ENCODE measurements at places on chromosomes 5 and 9. TPM values are rescaled to one million over a fixed set of nuclear protein-coding genes. Genes with fewer than 3 reads are reported as not detected.

The SMC5 gene
- polyA plus RNA-seq = 17.1 TPM

The S1PR3 gene
- polyA plus RNA-seq = 12.5 TPM

GRCh38 chr9:133664173-133665050 is 28.2 kb downstream of the DBH start:
- H3K27me3 ChIP-seq = peaks cover 2% of the 10 kb centered on the region
- H3K36me3 ChIP-seq = no peaks in the 10 kb centered on the region
- no peak for DNase-seq
- H3K4me3 ChIP-seq = no peak overlapping the region

The TNC gene
- polyA plus RNA-seq = not detected

- no peaks in the 10 kb centered on the region for H3K27me3 ChIP-seq
- no peak overlapping the region for H3K27ac ChIP-seq
- H3K4me1 ChIP-seq = no peaks in the 10 kb centered on the region
- no peaks in the 10 kb centered on the region for H3K36me3 ChIP-seq
Measured at GRCh38 chr5:116766470-116766947, 191.9 kb upstream of the SEMA6A start.

DNA sequence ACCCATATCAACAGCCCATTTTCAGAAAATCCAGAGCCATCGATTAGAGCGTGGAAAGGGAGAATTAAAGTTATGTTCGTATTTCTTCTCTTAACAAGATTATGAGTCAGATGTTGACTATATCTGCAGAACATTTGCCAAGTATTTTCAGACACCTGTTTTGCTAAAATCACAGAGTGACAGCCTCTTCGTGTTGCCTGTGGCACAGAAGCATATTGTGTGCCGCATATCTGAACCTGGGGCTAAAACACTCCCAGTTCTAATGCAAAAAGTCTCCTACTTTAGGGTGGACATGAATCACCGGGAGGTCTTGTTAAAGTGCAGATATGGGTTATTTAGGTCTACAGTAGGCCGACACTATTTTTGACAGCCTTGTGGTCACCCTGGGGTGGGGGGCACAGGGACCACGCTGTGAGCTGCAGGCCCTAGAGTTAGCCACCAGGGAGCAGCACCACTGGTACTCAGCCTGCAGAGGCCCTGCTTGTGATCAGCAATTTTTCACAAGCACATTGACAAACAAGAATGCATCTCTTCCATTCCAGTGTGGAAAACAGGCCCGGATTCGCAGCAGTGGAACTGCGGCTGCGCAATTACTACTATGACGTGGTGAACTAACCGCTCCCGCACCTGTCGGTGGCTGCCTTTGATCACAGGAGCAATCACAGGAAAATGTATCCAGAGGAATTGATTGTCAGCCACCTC is 93.5 kb downstream of the SYK start:
- no peaks in the 10 kb centered on the region for H3K36me3 ChIP-seq
- H3K4me3 ChIP-seq = no peak overlapping the region
- no peaks in the 10 kb centered on the region for H3K4me1 ChIP-seq
- no peak overlapping the region for H3K27ac ChIP-seq

The ADCY2 gene
- polyA plus RNA-seq = under 0.01 TPM

DNA sequence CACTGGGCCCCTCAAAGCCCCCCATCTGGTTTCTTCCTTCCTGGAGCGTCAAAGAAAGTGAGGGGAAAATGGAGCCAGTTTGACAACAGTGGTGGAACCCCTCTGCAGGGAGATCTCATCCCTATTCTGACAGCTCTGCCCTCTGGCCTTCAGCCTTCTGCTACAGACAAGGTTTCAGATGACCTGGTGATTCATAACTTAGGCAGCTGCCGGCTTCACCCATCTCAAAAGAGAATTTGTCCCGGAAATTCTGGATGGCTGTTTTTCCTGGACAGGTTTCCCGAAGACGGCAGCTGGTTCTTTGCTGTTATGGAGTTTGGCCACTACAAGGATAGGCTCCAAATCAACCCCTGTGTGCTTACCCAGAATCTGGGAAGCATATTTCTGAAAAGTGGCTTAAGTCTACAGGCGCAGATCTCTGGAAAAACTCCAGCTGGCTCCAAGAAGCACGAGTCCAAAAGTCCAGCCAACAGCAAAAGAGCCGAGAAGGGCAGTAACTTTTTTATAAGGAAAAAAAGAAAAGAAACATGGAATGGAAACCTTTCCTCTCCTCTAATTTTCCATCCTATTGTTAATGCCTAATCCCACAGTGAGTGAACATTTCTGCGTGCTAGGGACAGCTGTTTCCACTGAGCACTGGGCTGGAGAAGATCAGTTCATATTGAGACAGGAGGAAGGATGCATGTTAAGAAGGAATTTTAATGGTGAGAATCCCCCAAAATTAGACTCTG is 54.5 kb downstream of the ZNF366 start:
- DNase-seq = peak; percentile 97
- no peak overlapping the region for H3K4me3 ChIP-seq
- peaks cover 49% of the 10 kb centered on the region for H3K4me1 ChIP-seq
- no peaks in the 10 kb centered on the region for H3K36me3 ChIP-seq

DNA sequence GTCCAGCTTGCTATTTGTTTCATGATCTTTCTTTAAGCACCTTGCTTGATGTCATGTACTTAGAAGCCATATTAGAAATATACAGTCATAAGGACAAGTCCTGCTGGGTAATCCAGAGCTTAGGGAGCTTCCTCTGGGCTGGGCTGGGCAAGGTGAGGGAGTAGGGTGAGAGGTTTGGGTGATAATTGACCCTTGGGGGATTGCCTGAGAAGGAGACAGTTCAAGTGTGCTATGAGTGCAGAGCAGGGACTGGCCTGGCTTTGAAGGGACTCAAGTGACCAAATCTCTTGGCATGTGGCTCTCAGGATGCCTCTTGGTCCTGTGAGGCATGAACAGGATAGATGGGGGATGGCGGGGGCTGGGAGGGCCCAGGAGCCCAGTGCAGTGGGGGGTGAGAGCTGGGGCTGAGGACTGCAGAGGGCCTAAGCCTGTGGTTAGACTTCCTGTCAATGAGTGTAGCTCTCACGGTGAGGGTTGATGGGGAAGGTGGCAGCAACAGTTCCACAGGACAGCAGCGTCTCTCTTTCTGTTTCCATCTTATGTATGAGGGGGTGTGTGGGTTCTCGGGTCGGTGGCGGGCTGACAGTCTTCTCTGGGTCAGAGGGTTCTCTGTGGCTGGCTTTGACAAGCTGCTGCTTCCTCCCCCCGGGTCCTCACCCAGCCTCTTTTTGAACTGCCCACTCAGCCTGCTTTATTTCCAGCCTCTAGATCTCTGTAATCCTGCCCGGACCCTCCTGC is 53.5 kb downstream of the RGS3 start:
- no peak overlapping the region for H3K27ac ChIP-seq
- H3K4me1 ChIP-seq = peaks cover 57% of the 10 kb centered on the region
- peaks cover 50% of the 10 kb centered on the region for H3K36me3 ChIP-seq

DNA sequence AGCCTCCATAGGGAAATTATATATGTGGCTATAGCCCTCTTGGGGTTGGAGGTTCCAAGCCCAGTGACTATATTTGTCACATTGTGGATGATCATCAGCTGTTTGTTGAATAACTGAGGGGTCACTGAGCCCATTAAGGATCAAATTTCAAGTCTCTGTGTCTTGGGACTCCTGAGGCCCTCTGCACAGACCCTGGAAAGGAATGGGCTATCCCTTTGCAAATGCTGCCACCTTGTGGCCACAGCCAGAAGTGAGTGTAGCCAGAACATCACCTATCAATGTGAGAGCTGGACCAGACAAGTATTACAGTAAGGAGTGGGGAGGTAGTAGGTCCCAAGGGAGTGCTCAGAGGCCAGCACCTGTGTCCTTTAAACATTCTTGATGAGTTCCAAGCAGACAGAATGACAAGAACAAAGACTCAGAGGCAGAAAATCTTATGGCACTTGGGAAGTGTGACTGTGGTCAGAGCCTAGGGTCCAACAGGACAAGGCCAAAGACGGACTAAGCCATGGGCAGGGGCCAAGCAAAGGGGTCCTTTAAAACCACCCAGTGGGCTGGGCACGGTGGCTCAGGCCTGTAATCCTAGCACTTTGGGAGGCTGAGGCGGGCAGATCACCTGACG is 8.2 kb downstream of the RPP25L start:
- no peak overlapping the region for H3K27ac ChIP-seq
- DNase-seq = peak; percentile 77
- H3K36me3 ChIP-seq = no peaks in the 10 kb centered on the region

- H3K4me1 ChIP-seq = no peaks in the 10 kb centered on the region
- no peaks in the 10 kb centered on the region for H3K36me3 ChIP-seq
- no peaks in the 10 kb centered on the region for H3K27me3 ChIP-seq
- no peak overlapping the region for H3K4me3 ChIP-seq
- no peak overlapping the region for H3K27ac ChIP-seq
- DNase-seq = no peak
Measured at GRCh38 chr5:137621861-137622823, 113.7 kb downstream of the KLHL3 start.

DNA sequence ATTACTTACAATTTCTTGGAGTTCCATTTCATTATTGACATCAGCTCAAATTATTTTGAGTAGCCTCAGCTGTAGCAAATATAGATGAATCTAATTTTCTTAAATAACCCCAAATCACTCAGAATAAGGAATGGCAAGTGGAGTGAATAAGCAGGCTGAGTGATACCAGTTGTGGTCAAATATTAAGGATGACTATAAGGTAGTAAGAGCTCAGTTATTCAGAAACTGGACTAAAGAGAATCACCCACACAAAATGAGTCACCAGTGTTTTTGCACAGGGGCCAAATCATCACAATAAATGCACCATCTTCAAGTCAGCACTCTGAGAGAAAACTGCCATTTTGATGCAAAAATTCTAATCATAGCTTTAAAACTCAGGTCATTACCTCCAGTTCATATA is 128.9 kb upstream of the TARS1 start:
- H3K4me1 ChIP-seq = peaks cover 5% of the 10 kb centered on the region
- no peak overlapping the region for H3K4me3 ChIP-seq
- H3K36me3 ChIP-seq = no peaks in the 10 kb centered on the region
- DNase-seq = peak; percentile 6
- H3K27me3 ChIP-seq = no peaks in the 10 kb centered on the region

- H3K4me3 ChIP-seq = no peak overlapping the region
- H3K36me3 ChIP-seq = peaks cover 3% of the 10 kb centered on the region
- no peak overlapping the region for H3K27ac ChIP-seq
- DNase-seq = no peak
- no peaks in the 10 kb centered on the region for H3K4me1 ChIP-seq
Measured at GRCh38 chr5:74736759-74737158, 30.2 kb downstream of the GFM2 start.

DNA sequence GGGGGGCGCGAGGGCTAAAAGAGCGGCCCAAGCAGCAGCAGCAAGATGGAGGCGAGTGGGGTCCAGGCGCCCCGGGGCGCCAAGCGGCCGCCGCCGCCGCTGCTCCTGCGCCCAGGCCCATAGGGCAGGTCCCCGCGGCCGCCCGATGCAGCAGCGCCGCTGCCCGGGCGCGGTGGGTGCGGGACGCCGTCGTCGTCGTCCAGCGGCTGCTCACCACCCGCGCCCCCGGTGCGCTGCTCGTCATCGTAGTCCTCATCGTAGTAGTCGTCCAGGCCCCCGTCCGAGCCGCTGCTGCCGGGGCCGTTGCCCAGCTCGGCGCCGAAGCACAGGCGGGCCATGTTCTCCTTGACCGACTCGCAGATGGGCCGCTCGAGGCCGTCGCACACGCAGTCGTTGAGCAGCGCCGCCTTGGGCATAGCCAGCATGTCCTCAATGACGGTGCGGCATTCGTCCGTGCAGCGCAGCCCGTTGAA is 1.5 kb downstream of the GAS1 start:
- no peak overlapping the region for H3K27ac ChIP-seq
- DNase-seq = no peak
- no peaks in the 10 kb centered on the region for H3K36me3 ChIP-seq
- H3K4me1 ChIP-seq = peaks cover 3% of the 10 kb centered on the region
- H3K27me3 ChIP-seq = peaks cover 27% of the 10 kb centered on the region

DNA sequence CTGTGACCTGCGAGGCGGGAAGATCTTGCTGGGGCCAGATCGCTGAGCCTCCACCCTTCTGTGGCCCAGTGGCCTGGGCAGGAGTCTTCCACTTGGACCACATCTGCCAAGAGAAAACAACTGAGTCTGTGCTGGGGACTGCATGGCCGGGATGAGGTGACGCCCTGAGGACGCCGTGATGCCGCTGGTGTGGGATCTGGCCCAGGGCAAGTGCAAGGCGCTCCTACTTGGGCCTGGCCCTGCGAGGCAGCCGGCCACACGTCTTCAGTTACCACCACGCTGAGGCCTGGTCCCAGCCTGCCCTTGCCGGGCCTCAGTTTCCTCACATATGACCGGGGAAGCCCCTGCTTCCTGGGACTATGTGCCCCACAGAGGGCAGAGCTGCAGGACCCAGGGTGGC is 133.4 kb downstream of the SLC25A46 start:
- H3K36me3 ChIP-seq = no peaks in the 10 kb centered on the region
- H3K4me3 ChIP-seq = no peak overlapping the region
- no peak for DNase-seq
- H3K27ac ChIP-seq = no peak overlapping the region
- no peaks in the 10 kb centered on the region for H3K4me1 ChIP-seq

DNA sequence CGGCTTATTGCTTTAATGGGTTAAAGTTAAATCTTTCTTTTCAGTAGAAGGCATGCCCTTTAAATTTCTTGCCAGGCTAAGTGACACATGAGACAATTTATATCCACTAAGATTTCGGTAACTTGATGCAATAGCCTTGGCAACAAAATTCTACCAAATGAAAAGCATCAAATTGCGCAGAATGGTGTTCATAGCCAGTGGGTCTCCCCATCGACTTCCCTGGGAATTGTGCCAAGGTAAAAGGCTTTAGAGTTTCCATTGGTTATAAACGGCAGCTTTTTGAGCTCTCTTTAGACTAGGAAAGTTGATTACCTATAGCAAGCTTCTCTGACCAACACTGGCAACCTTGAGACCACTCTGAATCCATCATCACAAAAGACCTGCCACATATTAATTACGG is 358.4 kb downstream of the ARRDC3 start:
- H3K27ac ChIP-seq = no peak overlapping the region
- no peaks in the 10 kb centered on the region for H3K4me1 ChIP-seq
- no peaks in the 10 kb centered on the region for H3K36me3 ChIP-seq
- no peak for DNase-seq

GRCh38 chr9:6876195-6876894 is 118.6 kb downstream of the KDM4C start:
- H3K36me3 ChIP-seq = no peaks in the 10 kb centered on the region
- no peak overlapping the region for H3K4me3 ChIP-seq
- DNase-seq = no peak
- no peaks in the 10 kb centered on the region for H3K27me3 ChIP-seq
- H3K27ac ChIP-seq = no peak overlapping the region
- H3K4me1 ChIP-seq = peaks cover 4% of the 10 kb centered on the region

DNA sequence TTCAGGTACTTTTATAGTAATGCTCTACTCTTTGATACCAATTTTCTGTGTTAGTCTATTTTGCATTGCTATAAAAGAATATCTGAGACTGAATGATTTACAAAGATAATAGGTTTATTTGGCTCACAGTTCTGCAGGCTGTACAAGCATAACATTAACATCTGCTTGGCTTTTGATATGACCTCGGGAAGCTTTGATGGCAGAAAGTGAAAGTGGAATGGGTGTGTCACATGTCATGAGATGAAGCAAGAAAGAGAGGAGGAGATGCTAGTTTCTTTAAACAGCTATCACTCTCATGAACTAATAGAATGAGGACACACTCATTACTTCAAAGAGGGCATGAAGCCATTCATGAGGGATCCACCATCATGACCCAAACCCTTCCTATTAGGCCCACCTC is 270.9 kb upstream of the IL12B start:
- DNase-seq = no peak
- H3K27me3 ChIP-seq = no peaks in the 10 kb centered on the region
- no peak overlapping the region for H3K4me3 ChIP-seq
- no peaks in the 10 kb centered on the region for H3K36me3 ChIP-seq
- H3K4me1 ChIP-seq = no peaks in the 10 kb centered on the region
- no peak overlapping the region for H3K27ac ChIP-seq

- DNase-seq = no peak
- no peak overlapping the region for H3K27ac ChIP-seq
- no peaks in the 10 kb centered on the region for H3K36me3 ChIP-seq
- H3K27me3 ChIP-seq = no peaks in the 10 kb centered on the region
- no peak overlapping the region for H3K4me3 ChIP-seq
Measured at GRCh38 chr5:19977099-19977498, 10.9 kb downstream of the CDH18 start.

All from endothelial cell of umbilical vein (primary cell).